ENCODE measurements at places on chromosomes 6 and 20.

DNA sequence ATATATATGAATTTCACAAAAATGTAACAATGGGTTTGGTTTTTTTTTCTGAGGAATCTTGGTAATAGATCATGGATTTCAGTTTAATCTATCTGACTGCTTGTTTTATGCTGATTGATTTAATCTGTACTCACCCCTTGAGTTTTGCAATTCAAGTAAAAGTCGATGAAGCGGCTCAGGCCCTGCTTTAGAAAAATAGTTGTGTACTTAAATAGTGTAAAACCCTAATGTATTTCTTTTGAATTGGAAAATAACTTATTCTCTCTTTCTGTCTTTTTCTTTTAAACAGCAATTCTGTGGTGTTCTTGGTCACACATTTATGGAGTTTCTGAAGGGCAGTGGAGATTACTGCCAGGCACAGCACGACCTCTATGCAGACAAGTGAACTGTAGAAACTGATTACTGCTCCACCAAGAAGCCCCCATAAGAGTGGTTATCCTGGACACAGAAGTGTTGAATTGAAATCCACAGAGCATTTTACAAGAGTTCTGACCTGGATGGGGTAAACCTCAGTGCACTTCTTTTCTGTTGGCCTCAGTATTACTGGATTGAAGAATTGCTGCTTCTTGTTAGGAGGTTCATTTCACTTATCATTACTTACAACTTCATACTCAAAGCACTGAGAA is 4.0 kb downstream of the LOC128125822 start:
- DNase-seq = no peak

DNA sequence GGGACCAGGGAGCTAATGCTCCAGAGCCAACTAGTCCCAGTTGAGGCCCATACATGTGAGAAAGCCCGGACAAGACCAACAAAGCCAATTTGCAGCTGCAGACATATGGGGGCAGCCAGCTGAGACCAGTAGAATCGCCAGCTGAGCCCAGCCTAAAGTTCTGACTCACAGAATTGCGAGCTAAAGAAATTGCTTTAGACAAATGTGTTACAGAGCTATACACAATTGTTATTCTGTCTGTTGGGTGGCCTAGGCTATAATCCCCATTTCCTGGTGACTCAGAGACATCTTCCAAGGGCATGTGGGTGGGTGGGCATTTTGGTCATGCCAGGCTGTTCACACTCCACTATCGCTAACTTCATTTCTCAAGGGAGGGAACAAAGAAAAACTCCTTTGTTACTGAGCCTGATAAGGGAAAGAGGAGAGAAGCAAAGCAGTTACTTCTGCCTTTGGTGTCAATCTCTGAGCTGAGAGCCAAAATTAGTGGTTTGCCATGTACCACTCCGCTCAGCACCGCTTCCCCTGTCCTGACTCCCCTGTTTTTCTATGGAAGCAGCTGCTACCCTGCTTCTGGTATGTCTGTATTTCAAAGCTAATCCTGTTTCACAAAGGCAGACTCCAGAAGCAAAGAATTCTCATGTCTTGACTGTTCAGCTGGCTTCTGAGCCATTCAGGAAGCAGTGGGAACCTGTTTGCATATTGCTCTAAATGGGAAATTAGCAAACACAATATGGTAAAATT is 26.1 kb downstream of the SCP2D1 start:
- DNase-seq = no peak

DNA sequence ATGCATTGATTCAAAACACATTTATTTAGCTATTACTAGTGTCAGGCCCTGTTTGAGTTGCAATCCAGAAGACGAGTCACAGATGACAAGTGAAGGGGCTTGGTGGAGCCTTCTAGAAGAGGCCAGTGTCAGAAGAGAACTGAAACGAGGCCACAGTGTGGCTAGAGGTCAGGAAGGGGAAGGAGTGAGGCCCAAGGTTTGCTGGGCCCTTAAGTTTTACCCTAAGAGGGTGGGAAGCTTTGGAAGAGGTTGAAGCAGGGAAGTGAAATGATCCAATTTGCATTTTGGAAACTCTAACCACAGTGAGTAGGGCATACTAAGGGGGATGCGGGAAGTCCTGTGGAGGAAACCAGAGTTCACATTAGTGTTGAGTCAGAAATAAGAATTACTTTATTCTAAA is 25.0 kb downstream of the TTK start:
- no peak for DNase-seq

- DNase-seq = no peak
Observed at GRCh38 chr6:153130515-153131036, 506 bp downstream of the RGS17 start.

GRCh38 chr6:134397676-134398075 is 79.8 kb upstream of the SGK1 start:
- no peak for DNase-seq

DNA sequence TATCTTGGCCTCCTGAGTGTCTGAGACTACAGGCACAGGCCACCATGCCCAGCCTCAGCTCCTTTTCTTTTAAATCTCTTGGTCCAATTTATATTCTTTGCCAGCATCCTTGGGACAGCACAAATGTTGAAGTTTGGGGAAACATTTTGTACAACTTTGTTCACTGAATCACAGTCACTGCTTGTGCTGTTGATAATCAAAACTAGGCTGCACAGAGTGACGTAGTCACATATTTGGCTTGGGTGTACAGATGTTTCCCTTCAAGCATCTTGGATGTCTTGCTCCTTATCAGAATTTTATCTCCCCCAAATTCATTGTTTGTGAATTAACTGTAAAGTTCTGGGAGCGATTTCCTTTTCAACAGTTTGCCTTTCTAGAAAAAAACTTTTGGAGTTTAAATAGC is 17.9 kb downstream of the CARMIL1 start:
- no peak for DNase-seq

- DNase-seq = no peak
Observed at GRCh38 chr20:50477239-50477872, 32.8 kb upstream of the PTPN1 start.

DNA sequence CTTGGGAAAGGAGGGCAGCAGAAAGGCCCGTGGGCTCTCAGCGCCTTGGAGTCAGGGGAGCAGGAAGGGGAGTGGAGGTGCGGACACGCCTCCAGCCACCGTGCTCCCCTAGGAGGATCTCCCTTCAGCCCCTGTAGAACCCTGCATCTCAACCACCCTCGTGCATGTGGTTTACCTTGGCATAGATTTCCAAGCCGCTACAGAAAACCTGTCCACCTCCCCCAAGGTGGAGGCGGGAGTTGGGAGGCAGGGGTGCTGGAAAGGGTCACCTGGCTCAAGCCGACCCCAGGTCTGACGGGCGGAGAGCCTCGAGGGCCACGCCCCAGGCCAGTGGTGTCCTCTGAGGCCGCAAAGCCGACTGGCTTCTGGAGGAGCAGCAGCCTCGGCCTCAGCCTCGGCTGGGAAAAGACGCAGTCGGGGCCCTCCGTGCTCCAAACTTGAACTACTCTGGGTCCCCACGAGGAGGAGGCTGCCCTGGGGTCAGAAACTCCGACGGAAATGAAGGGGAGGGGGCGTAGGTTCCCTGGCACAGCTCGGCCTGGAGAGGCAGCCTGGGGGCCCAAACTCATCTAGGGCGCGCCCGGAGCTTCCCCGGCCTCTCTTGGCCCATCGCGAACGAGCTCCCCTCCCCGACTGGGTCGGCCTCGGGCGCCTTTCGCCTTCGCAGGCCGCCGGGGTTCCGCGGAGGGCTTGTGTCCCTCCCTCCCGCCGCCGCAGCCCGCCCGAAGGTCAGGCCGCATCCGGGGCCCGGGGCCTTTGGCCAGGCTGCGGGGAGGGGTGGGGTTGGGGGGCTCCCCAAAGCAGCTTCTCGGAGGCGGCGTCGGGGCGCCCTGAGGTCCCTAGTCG is 6.3 kb upstream of the FOXF2 start:
- DNase-seq = no peak

DNA sequence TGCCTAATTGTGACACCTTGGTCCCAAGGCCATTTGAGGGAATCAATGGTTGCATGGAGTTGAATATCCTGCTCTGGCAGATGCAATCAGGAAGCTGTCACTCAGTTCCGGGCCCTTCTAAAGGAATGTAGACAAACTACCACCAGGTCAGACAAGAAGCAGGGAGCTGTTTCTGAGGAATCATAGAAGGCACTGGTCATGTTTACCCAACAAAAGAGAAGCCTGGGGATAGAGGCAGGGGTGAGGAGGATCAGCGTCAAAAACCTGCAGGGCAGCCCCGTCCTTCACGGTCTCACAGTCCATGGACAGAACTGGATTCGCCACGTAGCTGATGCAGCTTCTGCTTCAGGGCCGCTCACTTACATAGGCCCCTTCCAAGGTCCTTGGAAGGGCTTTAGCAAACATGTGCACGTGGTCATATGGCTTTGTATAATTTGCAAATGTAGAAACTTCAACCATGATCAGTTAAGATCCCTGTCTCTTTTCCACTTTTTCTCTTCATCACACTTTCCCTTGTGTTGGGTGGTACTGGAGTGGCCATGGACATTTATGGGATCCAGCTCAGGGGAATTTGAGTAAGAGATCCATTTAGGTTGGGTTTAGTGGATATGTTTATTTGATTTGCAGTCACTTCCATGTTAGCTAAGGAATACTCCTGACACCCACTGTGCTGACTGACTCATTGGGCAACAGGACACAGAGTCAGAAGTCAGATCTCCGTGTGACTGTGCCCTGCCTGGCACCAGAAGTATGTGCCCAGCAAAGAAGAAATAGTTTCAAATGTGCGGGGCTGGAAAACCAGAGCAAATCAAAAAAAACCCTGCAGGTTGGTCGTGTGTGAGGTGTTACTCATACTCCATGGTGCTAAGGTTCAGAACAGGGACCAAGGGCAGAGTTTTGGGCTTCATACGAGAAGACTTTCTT is 60.0 kb upstream of the ZFAND3 start:
- DNase-seq = no peak

DNA sequence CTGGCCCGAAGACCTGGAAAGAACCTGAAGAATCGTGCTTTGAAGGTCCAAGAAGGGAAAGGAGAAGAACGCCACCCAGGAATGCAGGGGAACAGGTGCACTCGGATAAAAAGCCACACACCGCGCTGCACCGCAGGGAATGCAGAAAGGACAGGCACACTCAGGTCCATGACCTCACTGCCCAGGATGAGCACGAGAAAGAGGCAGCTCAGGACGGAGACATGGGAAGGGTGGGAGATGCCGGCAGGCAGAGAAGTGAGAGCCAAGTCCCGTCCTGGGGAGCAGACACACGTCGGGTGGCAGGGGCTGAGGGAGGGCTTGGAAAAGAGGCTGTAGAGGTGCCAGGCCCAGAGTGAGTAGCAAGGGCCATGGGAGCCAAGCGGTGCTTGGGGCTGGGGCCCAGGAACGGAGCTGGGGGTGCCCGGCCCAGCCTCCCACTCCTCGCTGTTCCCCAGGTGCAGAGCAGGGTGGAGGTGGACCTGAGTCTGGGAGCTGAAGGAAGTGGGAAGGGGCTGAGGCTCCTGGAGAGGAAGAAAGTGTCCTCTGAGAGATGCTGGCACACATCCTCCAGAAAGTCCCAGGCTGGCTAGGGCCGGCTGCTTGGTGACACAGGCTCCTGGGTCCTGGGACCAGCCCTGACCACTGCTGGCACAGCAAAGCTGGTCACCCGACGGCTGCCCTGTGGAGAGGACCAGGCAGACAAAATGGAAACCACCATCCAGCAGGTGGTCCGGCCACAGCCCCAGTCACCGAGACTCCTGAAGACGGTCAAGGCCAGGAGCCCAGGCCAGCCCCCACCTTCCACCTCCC is 91.3 kb downstream of the PSMB1 start:
- no peak for DNase-seq

DNA sequence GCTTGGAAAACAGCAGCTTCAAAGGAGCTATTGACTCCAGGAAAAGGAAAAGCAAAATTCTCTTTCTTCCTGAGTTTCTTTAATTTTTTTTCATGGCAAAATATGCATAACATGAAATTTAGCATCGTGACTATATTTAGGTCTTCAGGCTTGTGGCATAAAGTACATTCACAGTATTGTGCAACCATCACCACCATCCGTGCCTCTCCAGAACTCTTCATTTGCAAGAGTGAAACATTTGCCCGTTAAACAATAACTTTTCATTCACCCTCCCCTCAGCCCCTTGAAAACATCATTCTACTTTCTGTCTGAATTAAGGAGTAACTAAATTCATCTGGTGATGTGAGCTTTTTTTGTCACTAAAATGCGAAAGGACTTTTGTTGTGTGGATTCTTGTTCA is 251.7 kb downstream of the PHACTR1 start:
- DNase-seq = no peak

DNA sequence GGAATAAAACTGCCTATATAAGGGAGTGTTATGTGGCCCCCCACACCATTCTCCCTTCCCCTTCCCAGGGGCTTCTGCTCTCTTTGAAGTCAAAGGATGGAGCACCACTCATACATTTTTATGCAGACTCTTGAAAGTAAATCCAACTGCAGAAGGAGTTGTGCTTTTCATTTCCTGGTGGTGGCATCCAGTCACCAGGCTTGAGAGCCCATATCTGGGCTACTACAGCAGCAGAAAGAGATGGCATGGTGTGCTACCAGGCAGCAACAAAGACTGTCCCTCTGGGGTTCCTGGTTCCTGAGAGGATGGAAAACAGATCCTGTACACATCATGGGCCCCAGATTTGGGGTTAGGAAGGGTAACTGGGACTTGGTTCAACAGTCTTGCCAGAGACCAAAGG is 226.4 kb downstream of the CLIC5 start:
- peak; percentile 7 for DNase-seq

- no peak for DNase-seq
Observed at GRCh38 chr6:136347847-136348246, 58.2 kb upstream of the BCLAF1 start.

DNA sequence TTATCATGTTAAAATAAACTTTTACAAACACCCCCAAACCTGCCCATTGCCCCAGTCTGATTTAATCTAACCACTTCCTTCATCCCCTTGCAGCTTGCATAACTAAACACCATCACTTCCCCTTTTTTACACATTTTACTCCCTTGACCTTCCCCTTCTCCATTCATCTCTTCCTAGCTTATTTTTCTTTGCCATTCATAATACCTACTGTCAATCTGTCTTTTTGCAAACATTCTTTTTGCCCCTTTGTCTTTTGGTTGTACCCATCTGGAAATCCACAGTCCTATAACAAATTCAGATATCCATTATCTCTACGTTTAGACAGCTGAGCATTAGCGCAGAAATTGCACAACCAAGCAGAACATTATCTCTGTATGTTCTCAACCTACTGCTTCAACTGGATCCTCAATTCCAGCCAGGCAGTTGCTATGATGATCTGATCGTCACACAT is 51.2 kb downstream of the C6orf52 start:
- no peak for DNase-seq

GRCh38 chr20:63636752-63637628 is 10.1 kb upstream of the GMEB2 start:
- DNase-seq = no peak

- DNase-seq = no peak
Observed at GRCh38 chr20:25623225-25623735, 534 bp downstream of the NANP start.

- DNase-seq = no peak
Observed at GRCh38 chr6:81487489-81487888, 265.0 kb downstream of the TENT5A start.

DNA sequence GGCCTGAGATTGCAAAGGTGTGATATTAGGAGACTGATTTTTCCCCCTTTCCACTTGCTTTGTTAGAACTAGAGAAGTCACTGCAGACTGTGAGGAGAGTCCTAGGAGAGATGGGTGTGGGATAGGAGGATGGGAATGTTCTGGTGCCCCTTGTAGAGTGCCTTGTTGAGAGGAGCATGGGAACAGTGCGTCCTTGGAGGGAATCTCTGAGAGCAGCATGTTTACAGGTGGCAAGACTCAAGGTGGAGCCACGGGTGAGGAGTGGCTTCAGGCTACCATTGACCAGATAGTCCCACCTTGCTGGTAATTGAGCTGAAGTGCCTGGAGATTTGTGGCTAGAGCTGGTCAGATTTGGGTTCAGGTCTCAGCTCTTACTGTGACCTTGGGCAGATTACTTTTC is 6.0 kb downstream of the PLCG1 start:
- DNase-seq = no peak

Measured in Jurkat, Clone E6-1 (cell line).